IPS DF 19.7 (cell line): ENCODE measurements at places on chromosomes 12 and 14.
A peak's percentile ranks its signal among the peaks of the same experiment; 100 is the strongest.

DNA sequence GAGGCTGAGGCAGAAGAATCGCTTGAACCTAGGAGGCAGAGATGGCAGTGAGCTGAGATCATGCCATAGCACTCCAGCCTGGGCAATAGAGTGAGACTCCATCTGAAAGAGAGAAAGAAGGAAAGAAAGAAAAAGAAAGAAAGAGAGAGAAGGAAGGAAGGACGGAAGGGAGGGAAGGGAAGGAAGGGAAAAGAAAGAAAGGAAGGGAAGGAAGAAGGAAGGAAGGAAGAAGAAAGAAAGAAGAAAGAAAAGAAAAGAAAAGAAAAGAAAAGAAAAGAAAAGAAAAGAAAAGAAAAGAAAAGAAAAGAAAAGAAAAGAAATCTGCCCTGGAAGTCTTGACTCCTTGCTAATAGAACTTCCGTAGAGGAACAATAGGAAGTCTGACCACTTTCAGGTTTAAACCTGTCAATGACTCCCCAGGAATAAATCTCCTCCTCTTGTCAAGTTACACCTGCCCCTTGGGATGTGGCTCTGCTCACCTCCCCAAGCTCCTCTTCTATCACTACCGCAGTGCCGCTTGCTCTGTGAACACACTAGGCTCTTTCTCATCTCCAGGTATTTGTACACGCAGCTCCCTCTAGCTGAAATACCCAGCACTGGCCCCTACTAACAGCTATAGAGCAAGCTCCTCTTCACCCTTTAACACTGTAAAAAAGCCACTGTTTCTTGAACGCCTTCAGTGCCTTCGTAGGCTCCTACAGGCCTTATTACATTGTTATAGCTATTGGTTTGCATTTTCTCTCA lies 773.1 kb upstream of the TBX3 start:
- DNase-seq = no peak

GRCh38 chr12:2895511-2895910 lies 4.8 kb downstream of the TULP3 start:
- no peak for DNase-seq

GRCh38 chr12:65810036-65810435 lies 14.2 kb upstream of the HMGA2 start:
- DNase-seq = no peak

- no peak for DNase-seq
Measured at GRCh38 chr14:77988096-77988870, 181.9 kb upstream of the NRXN3 start.

GRCh38 chr14:91253795-91254323 lies 9.4 kb upstream of the GPR68 start:
- no peak for DNase-seq

DNA sequence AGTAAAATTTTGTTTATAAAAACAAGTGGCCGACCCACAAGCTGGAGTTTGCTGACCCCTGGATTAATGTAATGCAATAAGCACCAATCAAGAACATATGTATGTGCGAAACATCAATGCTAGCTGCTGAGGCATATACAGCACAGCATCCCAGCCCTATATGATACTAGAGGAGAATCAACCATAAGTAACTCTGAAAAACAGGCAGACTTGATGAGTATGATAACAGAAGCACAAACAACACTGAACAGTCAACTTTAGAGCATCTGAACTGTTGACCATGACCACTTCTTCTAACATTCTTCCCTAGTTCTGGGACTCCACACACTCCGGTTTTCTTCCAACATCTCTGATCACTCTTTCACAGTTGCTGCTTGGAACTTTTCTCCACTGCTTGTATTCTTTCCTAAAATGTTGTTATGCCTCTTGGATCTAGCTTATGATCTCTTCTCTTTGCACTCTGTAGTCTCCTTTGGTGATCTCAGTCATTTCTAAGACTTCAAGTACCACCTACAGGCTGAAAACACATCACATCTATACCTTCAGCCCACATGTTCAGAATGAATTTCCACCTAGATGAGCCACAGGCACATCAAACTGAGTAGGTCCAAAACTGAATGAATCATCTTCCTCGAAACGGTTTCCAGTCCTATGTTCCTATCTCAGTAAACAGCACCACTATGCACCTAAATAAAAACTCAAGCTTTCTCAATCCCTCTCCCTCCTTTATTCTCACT lies 57.2 kb downstream of the STXBP6 start:
- DNase-seq = no peak

DNA sequence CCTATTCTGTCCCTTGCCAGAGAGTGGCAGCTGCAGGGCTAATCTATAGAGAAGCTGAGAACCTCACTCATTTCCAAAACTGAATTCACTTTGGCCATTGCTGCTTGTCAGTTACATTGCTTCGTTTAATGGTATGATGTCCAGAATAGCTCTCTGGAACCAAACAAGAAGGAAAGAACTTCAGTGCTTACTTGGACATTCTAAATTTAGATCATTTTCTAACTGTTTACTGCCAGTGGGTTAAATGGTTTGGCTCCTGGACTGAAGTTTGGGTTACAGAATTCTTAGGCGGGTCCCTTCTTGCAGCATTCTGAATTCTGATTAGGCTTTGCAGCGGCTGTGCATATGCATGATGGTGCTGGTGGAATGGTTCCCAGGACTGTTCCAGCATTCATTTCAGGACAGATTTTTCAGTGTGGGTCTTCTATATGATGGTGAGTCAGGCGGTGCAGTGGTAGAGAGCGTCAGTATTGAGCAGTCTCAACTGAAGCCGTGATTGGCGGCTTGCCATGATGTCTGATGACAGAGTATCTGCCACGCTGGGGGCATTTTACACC lies 148.7 kb downstream of the DYRK2 start:
- no peak for DNase-seq

DNA sequence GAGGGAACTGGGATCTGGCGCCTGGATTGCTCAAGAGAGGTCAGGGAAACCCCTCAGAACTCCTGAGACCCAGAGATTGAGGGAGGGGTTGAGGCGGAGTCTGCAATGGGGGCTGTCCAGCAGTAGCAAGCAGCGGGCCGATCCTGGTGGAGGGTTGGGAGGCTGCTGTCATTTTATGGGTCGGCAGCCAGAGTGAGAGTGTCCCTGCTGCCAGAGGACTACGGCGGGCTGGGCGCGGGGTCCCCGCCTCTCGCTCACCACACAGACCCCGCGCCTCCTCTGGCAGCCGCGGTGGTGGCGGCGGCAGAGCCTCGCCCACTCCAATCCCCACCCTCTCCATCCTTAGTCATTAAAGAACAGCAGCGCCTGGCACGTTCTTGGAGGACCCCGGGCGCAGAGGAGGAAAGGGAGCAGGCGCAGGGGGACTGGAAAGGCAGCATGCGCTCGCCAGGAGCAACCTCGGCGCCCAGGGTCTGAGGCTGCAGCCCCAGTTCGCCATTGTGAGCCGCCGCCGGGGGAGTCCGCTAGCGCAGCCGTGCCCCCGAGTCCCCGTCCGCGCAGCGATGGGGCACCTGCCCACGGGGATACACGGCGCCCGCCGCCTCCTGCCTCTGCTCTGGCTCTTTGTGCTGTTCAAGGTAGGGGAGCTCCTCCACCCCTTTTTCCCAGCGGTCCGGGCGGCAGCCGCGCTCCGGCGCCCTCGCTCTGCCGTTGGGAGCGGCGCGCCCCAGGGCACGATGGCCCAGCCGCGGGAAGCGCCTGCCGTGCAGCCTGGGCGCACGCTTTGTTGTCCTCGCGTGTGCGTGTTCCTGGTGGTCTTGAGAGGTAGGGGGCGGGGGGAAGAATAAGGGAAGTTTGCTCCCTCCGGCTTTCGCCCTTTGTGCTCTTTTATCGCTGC lies at the start of gene PTPRO:
Gene PTPRO (plus strand): TSS at position 345 of the 898 bp plus-strand sequence.
- peak; percentile 7 for DNase-seq

DNA sequence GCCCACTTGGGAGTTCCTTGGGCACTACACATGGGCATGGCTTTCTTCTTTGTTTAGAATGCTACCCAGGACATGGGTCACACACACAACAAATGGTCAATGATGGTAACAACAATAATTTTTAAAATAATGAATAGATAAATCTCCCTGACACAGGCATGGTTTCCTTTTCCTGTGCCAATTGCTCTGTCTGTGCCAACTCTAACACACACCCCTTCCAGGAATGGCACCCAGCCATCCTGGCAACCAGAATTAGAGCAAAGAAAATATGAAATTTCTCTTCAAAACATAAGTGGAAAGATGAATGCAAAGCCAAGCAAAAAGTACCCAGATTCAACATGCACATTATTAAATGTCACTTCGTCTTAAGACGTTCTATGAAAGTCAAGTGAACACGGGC lies 104.9 kb upstream of the SOX5 start:
- DNase-seq = no peak

DNA sequence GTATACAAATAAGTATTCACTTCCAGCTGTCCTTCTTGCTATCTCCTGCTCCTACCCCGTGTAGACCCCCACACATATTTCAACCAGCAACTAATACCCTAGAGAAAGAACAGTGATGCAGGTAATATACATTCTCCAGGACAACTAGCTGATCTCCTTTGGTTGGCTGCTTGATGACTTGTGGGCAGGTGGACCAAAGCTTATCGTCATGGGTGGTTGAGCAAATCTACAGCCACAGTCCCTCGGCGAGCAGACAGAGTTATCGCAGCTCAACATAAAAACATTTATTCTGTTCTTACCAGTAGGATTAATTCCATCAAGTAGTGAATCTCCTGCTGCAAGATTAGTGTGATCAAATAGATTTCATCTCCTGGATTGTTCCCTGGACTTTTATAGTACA lies 314.3 kb downstream of the TMEM132D start:
- no peak for DNase-seq

DNA sequence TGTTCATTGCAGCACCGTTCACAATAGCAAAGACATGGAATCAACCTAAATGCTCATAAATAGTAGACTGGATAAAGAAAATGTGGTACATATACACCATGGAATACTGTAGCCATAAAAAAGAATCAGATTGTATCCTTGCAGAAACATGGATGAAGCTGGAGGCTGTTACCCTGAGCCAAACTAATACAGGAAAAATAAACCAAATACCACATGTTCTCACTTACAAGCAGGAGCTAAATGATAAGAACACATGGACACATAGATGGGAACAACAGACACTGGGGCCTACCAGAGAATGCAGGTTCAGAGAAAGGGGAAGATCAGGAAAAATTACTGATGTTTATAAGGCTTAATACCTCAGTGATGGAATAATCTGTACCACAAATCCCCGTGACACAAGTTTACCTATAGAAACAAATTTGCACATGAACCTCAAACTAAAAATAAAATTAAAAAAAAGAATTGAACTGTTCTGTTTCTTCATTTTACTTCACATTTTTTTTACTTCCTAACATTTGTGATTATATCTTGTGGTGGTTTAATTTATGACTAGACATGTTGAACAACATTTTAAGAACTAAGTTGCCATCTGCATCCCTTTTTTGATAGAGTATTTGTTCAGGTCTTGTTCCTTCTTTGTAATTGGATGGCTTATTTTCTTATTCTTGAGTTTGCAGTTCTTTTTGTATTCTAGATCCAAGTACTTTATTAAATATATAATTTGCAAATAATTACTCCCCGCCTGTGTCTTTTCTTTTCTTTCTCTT lies 835.2 kb downstream of the FSCB start:
- no peak for DNase-seq

- no peak for DNase-seq
Measured at GRCh38 chr14:30264161-30264560, 294.8 kb upstream of the G2E3 start.

- no peak for DNase-seq
Measured at GRCh38 chr14:75941030-75941429, 40.8 kb downstream of the TGFB3 start.

DNA sequence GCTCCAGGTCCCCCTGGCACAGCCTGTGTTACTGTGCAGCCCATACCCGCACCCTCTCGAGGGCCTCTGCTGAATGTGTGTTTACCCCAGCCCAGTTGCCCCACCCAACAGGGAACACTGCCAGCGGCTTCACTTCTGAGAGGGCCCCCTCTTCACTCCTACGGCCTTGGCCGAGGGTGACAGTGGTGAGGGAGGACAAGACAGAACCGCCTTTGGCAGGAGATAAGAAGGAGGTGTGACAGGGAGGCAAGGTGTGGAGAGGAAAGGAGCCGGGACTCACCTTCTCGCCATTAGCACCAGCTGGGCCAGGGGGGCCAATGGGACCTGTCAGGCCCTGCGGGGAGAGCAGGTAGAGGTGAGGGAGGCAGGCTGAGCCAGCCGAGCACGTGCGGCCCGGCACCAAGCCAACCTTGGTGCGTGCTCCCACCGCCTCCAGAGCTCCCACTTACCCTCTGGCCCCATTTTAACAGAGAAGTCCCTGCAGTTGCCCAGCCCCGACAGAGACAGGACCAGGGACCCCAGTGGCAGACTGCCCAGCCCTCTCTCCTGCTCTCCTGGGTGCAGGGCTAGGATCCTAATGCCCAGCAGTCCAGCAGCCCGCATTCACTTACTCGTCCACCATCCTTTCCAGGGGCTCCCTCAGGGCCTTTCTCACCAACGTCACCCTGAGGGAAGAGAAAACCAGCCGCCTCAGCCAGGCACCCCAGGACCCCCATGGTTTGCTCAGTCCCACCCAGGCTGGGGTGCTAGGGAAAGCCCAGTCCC lies 18.3 kb downstream of the TMEM106C start:
- no peak for DNase-seq

DNA sequence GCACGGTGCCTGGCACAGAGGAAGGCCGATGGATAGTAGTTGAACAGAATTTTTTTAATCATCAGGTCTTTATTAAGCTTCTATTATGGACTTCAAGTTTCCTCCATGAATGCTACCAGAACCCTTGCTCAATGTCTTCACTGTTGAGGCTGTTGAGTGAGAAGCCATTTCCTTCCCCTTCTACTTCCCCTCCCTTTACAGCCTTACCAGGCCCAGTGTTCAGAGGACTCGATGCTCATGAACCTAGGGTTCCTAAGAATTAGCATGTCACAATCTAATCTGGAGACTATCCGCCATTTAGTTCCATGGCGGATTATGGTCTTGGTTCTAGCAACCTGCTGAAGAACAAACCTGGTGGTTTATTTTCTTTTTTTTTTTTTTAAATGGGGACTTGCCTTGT lies 17.7 kb downstream of the ETV6 start:
- DNase-seq = no peak

GRCh38 chr12:67765776-67766766 lies 117.5 kb downstream of the DYRK2 start:
- no peak for DNase-seq

GRCh38 chr12:89706986-89707702 lies 1.5 kb downstream of the ATP2B1 start:
- no peak for DNase-seq

- no peak for DNase-seq
Measured at GRCh38 chr14:21807975-21808374, 134.4 kb upstream of the OR4E1 start.

DNA sequence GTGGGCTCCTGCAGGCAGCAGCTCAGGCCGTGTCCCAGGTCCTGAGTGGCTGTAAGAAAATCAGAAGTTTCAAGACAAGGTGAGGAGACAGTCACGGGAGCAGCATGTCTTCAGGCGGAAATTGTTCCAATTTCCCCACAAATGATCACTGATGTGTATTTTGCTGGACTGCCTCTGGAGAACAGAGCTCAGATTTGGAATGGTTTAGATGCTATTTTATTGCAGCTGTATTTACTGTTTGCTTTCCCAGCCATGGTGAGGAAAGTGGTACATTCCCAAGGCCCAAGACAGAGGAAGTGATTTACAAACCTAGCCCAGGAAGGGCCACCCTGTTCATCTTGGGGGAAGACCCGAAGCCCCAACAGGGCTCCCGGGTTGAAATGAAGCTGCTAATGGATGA lies 195.6 kb downstream of the CHST11 start:
- no peak for DNase-seq
